ENCODE measurements at places on chromosomes 12 and 14.

DNA sequence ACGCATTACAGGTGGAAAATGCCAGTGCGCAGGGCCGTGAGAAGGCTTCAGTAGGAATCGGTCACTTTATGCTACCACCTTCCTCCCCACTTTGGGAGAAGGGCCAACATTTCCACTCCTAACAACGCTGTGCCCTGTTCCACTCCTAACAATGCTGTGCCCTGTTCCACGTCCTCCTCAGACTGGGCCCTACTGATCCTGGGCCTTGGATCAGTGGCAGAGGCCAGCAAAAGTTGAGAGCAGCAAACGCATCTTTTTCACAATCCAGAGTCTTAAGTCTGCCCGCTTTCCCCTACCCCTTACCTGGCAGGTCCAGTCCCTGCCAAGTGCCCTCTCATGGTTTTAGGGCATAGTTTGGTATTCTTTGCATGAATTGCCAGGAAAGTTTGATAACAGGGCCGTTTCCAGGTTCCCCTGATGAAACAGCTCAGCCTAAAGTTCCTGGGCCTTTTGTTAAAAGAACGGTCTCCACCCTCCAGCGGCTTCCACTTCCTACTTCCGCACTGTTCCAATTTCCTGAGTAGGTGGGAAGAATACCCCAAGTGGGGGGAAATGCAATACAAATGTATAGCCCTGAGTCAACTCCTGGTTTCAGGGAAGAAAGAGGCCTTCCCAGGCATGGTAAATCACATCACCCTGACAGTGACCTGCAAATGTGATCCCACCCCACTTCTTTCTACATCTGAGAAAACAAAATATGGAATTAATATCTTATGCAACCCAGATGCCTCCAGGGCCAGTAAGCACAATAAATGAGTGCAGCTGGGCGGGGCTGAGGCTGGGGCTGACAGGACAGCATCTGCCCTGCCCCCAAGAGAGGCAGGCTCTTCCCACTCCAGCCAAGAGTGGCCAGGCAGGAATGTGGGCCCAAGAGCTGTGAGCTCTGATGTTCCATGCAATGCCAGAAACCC is 15.0 kb downstream of the KCTD10 start:
- H3K27me3 ChIP-seq, result no peaks in the 10 kb centered on the region
- peaks cover 3% of the 10 kb centered on the region for H3K36me3 ChIP-seq
- H3K4me3 ChIP-seq, result peak overlapping the region; percentile 34
- peak overlapping the region; percentile 89 for H3K27ac ChIP-seq
- H3K4me1 ChIP-seq, result peaks cover 80% of the 10 kb centered on the region
- no peak for DNase-seq

DNA sequence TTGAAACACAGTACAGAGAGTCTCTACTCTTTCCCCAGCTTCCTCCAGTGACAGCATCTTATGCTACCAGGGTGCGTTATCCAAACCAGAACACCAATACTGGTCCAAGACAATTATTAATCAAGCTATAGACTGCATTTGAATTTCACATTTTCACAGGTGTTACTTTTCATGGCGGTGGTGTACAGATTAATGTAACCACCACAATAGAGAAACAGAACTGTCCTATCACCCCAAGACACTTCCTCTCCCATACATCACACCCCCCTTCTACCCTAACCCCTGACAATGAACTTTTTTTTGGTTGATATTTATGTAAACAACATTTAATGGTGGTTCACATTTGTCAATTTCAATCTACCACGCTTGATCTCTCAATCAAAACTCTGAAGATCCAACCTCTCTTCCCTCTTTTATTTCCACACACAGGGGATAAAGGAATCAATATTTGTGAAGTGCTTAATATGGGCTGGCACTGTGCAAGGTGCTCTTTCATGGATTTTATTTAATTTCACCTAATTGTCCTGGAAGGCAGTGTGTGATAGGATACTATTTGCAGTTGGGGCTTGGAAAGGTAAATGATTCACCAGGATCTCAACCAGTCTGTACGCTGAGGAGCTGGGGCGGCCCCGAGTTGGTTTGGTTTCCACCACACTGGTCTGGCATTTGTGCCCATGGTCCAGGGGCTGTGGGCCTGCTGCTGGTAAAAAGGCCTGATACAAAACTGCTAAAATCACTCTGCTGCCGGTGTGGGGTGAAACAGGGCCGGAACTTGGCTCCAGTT is 54.6 kb upstream of the DICER1 start:
- DNase-seq, result no peak
- no peaks in the 10 kb centered on the region for H3K36me3 ChIP-seq
- H3K4me1 ChIP-seq, result no peaks in the 10 kb centered on the region
- no peak overlapping the region for H3K27ac ChIP-seq
- no peaks in the 10 kb centered on the region for H3K27me3 ChIP-seq

GRCh38 chr12:88433997-88434703 is 146.1 kb downstream of the KITLG start:
- H3K27me3 ChIP-seq, result no peaks in the 10 kb centered on the region
- no peak overlapping the region for H3K4me3 ChIP-seq
- no peak overlapping the region for H3K27ac ChIP-seq
- DNase-seq, result no peak

DNA sequence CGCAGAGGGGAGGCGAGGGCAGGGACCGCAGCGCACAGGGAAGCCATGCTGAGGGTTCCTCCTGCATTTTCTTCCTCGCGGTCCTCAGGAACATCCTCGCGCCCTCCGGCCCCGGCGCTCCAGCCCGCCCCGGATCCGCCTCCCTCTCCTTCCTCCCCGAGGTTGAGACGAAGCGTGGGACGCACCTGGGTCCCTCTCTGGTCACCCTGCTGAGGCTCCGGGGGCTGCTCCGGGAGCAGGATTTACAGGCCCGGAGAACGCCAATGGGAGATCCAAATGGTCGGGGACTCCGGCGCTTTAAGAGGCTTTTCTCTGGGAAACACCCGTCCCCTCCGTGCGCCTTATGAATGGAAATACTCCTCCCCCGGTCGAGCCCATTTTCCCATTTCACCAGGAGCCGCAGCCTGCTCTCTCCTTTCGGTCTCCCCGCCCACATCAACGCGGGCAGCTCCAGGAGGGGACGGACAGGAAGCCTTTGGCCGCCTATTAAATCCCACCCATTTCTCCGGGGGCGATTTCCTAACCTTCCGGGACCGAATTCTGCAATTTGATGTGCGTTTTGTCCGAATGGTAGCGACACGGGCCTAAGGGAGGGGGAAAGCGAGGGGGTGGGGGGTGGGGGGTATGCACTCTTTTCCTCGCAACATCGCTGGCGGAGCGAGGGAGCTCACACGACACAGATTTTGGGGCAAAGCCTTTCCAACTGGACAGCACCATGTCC is at the start of gene UNC79:
TSS of gene UNC79 (plus strand) at position 625 of the 721 bp plus-strand sequence. CDS start at position 716, 91 bp downstream.
- H3K27me3 ChIP-seq, result 0 out of 2 replicates have a peak, but pooled peaks cover 5% of the 10 kb centered on the region
- peak within 1 kb of the TSS; percentile 71 for H3K4me3 ChIP-seq
- DNase-seq, result peak; percentile 91
- peaks cover 9% of the 10 kb centered on the region for H3K4me1 ChIP-seq
- H3K27ac ChIP-seq, result peak within 1 kb of the TSS; percentile 87

GRCh38 chr14:92615451-92615850 is 101.9 kb downstream of the RIN3 start:
- H3K27ac ChIP-seq, result no peak overlapping the region
- no peak for DNase-seq
- no peaks in the 10 kb centered on the region for H3K36me3 ChIP-seq
- no peaks in the 10 kb centered on the region for H3K27me3 ChIP-seq

DNA sequence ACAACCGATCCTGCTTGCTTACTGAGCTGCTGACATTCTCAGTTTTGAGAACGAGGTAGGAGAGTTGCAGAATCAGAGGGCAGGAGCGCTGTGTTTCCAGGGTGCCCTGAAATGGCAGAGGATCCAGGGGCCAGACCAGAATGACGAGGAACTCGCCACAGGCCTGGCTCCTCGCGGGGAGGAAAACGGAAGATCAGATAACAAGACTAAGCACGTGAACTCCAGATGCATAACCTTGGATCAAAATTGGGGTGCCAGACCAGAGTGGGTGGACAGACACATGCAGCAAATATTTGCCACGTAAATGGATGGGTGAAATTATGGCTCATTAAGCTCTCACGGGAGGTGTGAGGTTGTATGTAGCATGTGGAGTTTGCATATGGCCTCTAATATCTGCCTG is 46.5 kb downstream of the ELK3 start:
- no peak overlapping the region for H3K27ac ChIP-seq
- no peak overlapping the region for H3K4me3 ChIP-seq
- no peak for DNase-seq

DNA sequence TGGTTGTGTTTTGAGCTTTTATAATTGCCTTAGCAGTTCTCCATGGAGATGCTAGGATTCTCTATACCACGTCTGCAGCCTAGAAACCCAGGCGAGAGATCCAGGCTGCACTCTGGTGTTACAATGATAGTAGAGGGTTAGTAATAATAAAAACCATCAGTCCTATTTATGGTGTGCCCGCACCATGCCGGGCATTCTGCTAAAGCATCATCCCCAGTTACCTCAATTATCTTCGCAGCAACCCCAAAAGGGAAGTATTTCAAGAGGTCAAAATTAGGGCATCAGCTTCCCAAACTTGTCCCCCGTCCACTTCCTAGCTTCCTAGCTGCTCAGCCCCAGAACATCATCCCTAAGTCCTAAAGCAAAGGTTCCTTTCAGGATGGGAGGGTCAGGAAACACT is 3.2 kb downstream of the SYNE3 start:
- H3K4me3 ChIP-seq, result no peak overlapping the region
- H3K4me1 ChIP-seq, result peaks cover 3% of the 10 kb centered on the region
- H3K27me3 ChIP-seq, result peaks cover 34% of the 10 kb centered on the region
- DNase-seq, result no peak

DNA sequence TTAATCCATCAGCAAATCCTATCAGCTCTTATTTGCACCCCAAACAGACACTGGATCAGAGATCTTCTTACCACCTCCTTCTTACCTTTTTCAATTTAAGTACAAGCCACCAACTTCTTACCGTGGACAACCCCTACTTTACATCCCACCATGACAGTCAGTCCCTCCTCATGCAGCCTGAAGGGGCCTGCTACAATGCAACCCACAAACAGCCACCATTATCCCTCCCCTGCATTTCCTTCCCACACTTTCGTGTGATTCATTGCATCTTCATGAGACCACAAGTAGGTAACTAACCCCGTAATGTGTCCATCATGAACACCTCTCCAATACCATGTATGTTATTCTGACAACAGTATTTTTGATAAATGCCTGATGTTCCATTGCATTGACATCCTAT is 108.6 kb downstream of the BCL11B start:
- no peaks in the 10 kb centered on the region for H3K4me1 ChIP-seq
- no peak for DNase-seq
- no peaks in the 10 kb centered on the region for H3K36me3 ChIP-seq
- no peak overlapping the region for H3K4me3 ChIP-seq

DNA sequence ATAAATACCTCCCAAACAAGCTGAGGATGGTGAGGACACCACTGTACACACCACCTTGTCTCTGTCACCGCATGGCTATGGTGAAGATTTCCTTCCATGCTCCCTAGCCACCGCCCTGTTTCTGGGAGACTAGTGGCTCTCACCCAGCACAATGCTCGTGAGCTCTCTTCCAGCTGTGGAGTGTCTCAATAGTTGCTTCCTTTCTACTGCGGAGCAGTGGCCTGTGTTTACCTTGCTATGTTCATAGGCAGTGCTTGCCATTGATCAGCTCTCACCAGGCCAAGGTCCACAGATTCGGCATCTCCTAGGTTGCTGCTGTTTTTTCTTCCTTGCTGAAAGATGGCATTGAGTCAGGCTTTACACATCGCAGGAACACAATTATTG is 313.6 kb upstream of the RTL1 start:
- H3K4me3 ChIP-seq, result no peak overlapping the region
- H3K4me1 ChIP-seq, result 0 out of 2 replicates have a peak, but pooled peaks cover 5% of the 10 kb centered on the region
- H3K27ac ChIP-seq, result no peak overlapping the region
- no peaks in the 10 kb centered on the region for H3K36me3 ChIP-seq
- no peak for DNase-seq

GRCh38 chr14:68520637-68521556 is 272.0 kb downstream of the ZFP36L1 start:
- H3K4me3 ChIP-seq, result no peak overlapping the region
- H3K27me3 ChIP-seq, result no peaks in the 10 kb centered on the region
- peak; percentile 64 for DNase-seq
- H3K27ac ChIP-seq, result no peak overlapping the region

All from GM23338 (cell line).